ENCODE measurements at places on chromosomes 1 and 21. TPM values are rescaled to one million over a fixed set of nuclear protein-coding genes. Genes with fewer than 3 reads are reported as not detected.

The TMEM81 gene
- total RNA-seq, result 1.7 TPM

- H3K4me3 ChIP-seq, result no peak overlapping the region
- no peak for DNase-seq
- peaks cover 55% of the 10 kb centered on the region for H3K27me3 ChIP-seq
- peaks cover 9% of the 10 kb centered on the region for H3K4me1 ChIP-seq
Measured at GRCh38 chr1:227316456-227316855, 1.8 kb downstream of the CDC42BPA start.

DNA sequence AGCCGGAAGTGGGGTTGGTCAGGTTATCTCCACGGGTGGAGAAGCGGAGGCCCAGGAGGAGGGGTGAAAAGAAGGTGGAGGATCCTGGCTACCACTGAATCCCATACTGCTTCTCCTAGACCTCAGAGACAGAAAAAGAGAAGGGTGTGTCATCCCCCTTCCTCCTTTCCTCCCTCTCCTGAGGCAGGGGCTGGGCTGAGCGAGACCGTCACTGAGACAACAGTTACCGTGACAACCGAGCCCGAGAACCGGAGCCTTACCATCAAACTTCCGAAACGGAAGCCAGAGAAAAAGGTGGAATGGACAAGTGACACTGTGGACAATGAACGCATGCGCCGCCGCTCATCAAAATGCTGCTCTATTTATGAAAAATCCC is 42.1 kb upstream of the NBPF3 start:
- H3K27me3 ChIP-seq, result no peaks in the 10 kb centered on the region
- H3K27ac ChIP-seq, result no peak overlapping the region
- H3K36me3 ChIP-seq, result no peaks in the 10 kb centered on the region
- no peaks in the 10 kb centered on the region for H3K4me1 ChIP-seq

- no peaks in the 10 kb centered on the region for H3K4me1 ChIP-seq
- H3K4me3 ChIP-seq, result no peak overlapping the region
- no peaks in the 10 kb centered on the region for H3K27me3 ChIP-seq
- H3K27ac ChIP-seq, result no peak overlapping the region
Measured at GRCh38 chr1:236502579-236502971, 21.2 kb upstream of the LGALS8 start.

The CHD5 gene
- total RNA-seq, result 0.28 TPM

DNA sequence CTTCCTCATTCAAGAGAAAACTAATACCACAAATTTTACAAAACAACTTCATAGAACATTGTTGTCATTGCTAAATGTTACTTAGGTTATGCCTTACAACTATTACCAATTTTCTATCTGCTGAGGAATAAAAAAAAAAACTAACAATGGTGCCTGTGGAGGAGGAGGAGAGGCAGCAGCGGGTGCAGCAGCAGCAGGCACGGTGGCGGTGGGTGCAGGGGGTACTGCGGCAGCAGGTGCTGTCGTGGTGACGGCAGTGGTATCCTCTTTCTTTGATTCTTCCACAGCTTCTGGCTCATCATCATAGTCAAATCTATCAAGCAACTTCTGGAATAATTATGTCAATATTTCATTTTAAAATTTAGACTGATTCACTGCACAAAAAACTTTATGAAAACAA is 35.5 kb downstream of the SCAF4 start:
- peaks cover 66% of the 10 kb centered on the region for H3K36me3 ChIP-seq
- H3K27me3 ChIP-seq, result no peaks in the 10 kb centered on the region
- H3K4me3 ChIP-seq, result no peak overlapping the region
- H3K27ac ChIP-seq, result no peak overlapping the region
- H3K4me1 ChIP-seq, result no peaks in the 10 kb centered on the region

The SFN gene
- total RNA-seq, result 16.7 TPM

- H3K36me3 ChIP-seq, result no peaks in the 10 kb centered on the region
- no peak for DNase-seq
- peaks cover 12% of the 10 kb centered on the region for H3K4me1 ChIP-seq
- no peak overlapping the region for H3K27ac ChIP-seq
- no peak overlapping the region for H3K4me3 ChIP-seq
Measured at GRCh38 chr1:247386687-247387086, 29.3 kb upstream of the NLRP3 start.

DNA sequence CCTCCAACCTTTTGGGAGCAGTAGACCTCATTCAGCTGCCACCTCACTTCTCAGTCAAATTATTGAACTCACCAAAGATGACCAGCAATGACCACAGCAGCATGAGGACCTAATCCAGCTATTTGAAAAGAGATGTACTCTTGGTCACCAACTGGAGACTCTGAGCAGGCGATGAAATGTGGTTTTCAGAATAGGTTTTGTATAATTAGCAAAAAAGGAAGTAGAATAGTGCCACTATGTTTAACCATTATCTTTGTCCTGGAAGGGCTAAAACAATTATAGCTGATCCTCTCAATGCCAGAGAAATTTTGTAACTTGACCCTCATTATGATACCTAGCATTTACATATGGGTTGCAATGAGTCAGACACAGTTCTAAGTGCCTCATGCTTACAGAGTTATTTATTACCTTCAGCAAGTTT is at the start of gene FCRL2:
Gene FCRL2, minus strand, starts transcription at position 162 of the 421 bp plus-strand sequence. Its CDS starts 59 bp downstream, at position 103.
- no peak for DNase-seq
- H3K27me3 ChIP-seq, result no peaks in the 10 kb centered on the region
- peaks cover 3% of the 10 kb centered on the region for H3K4me1 ChIP-seq
- no peaks in the 10 kb centered on the region for H3K36me3 ChIP-seq
- no peak within 1 kb of the TSS for H3K4me3 ChIP-seq
- no peak within 1 kb of the TSS for H3K27ac ChIP-seq

DNA sequence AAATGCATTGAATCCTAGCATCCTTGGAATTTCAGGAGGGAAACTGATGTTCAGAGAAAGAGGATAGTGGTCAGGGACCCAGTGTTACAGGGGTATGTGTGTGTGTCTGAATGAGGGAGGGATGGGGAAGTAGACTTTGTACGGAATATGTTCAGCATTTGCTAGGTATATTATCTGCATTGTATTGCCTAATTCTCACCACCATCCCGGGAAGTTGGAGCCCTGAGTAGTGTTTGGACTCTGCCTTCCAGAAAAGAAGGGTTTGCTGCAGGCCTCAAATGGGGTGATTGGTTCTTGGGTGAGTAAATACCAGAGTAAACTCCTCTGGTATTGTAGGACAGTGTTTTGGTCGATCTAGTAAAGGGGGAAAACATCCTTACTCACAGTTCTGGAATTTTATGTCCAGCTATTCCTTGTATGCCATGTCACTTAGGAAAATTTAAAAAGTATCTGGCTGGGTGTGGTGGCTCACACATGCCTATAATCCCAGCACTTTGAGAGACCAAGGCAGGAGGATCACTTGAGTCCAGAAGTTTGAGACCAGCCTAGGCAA is 7.1 kb upstream of the ZNF496 start:
- H3K36me3 ChIP-seq, result peaks cover 18% of the 10 kb centered on the region
- H3K4me3 ChIP-seq, result no peak overlapping the region
- DNase-seq, result no peak
- no peak overlapping the region for H3K27ac ChIP-seq
- H3K4me1 ChIP-seq, result peaks cover 44% of the 10 kb centered on the region
- H3K27me3 ChIP-seq, result no peaks in the 10 kb centered on the region

- H3K27ac ChIP-seq, result no peak overlapping the region
- no peaks in the 10 kb centered on the region for H3K27me3 ChIP-seq
- H3K36me3 ChIP-seq, result no peaks in the 10 kb centered on the region
- DNase-seq, result no peak
- H3K4me3 ChIP-seq, result no peak overlapping the region
- no peaks in the 10 kb centered on the region for H3K4me1 ChIP-seq
Measured at GRCh38 chr1:68464891-68465290, 15.1 kb upstream of the RPE65 start.

GRCh38 chr1:3837200-3837599 is 19.8 kb downstream of the CEP104 start:
- no peak for DNase-seq
- H3K27ac ChIP-seq, result no peak overlapping the region
- peaks cover 31% of the 10 kb centered on the region for H3K36me3 ChIP-seq
- H3K27me3 ChIP-seq, result no peaks in the 10 kb centered on the region

DNA sequence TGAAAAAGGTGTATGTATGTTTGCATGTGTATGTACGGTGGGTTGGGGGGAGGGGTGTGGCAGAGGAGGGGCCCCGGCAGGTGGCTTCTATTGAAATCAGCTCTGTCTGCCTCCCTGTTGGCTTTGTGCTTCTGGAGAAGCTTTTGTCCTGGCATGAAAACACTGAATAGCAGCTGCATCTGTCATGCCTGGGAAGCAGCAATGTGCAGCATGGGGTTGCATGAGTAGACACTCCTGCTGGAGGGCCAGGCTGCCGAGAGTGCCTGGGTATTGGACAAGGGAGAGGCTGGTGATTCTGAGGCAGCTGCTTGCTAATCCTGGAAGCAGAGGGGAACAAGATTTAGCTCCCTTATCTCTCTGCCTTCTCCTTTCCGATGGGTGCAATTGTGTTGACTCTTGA is 20.5 kb downstream of the MAPKAPK2 start:
- no peak overlapping the region for H3K27ac ChIP-seq
- peaks cover 66% of the 10 kb centered on the region for H3K4me1 ChIP-seq
- peaks cover 5% of the 10 kb centered on the region for H3K36me3 ChIP-seq
- no peak for DNase-seq
- no peaks in the 10 kb centered on the region for H3K27me3 ChIP-seq

- no peak overlapping the region for H3K27ac ChIP-seq
- H3K4me3 ChIP-seq, result no peak overlapping the region
- H3K36me3 ChIP-seq, result no peaks in the 10 kb centered on the region
Measured at GRCh38 chr1:27118440-27118689, 36.6 kb downstream of the SLC9A1 start.

DNA sequence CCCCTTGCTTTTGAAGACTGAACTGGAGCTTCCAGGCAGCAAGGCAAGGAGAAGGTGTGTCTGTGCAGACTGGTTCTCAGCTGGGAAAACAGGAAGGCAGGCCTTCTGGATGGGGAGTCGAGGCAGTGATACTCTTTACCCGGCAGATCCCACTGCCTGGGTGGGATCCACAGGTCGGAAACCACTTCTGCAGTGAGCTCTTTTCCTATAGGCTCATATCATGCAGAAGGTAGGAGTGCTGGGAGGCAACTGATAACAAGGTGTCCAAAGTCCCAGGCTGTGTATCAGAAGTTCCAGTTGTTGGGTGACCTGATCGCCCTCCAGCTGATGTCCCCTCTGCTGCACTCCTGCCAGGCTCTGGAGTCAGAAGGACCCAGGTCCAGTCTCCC is 17.1 kb downstream of the ACOT11 start:
- no peaks in the 10 kb centered on the region for H3K27me3 ChIP-seq
- H3K4me1 ChIP-seq, result no peaks in the 10 kb centered on the region
- H3K27ac ChIP-seq, result no peak overlapping the region

- H3K4me1 ChIP-seq, result peaks cover 18% of the 10 kb centered on the region
- no peaks in the 10 kb centered on the region for H3K27me3 ChIP-seq
- no peaks in the 10 kb centered on the region for H3K36me3 ChIP-seq
- no peak for DNase-seq
- no peak overlapping the region for H3K4me3 ChIP-seq
Measured at GRCh38 chr1:175204330-175204729, 11.8 kb upstream of the KIAA0040 start.

DNA sequence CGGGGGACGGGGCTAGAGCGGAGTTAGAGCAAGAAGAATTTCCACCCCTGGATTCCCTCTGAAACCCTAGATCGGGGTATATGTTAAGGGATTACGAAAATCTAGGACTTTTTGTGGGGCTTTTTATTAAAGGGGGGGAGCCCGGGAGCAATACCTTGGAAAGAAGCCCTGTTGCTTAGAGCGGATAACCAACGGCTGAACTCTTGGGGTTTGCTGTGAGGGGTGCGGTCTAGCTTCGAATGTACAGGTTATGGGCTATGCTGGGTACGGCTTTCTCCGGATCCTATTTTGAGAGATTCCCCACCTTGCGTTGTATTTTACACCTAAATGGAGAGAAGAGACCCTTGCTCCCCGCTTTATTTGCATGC is 626 bp downstream of the DYRK3 start:
- H3K4me1 ChIP-seq, result peaks cover 16% of the 10 kb centered on the region
- no peak overlapping the region for H3K27ac ChIP-seq
- no peaks in the 10 kb centered on the region for H3K27me3 ChIP-seq
- peak overlapping the region; percentile 77 for H3K4me3 ChIP-seq

The CLCA1 gene
- 0.14 TPM for total RNA-seq

- H3K27me3 ChIP-seq, result no peaks in the 10 kb centered on the region
- no peaks in the 10 kb centered on the region for H3K36me3 ChIP-seq
- no peak for DNase-seq
- no peak overlapping the region for H3K27ac ChIP-seq
- no peak overlapping the region for H3K4me3 ChIP-seq
Measured at GRCh38 chr1:217539510-217539909, 91.4 kb downstream of the GPATCH2 start.

GRCh38 chr1:109887884-109888283 is 22.8 kb upstream of the CSF1 start:
- no peak overlapping the region for H3K4me3 ChIP-seq
- H3K27me3 ChIP-seq, result no peaks in the 10 kb centered on the region
- no peak for DNase-seq
- peaks cover 23% of the 10 kb centered on the region for H3K4me1 ChIP-seq

The BRDT gene
- under 0.01 TPM for total RNA-seq

The COL16A1 gene
- total RNA-seq, result 32.9 TPM

- H3K4me1 ChIP-seq, result no peaks in the 10 kb centered on the region
- no peak overlapping the region for H3K4me3 ChIP-seq
- no peaks in the 10 kb centered on the region for H3K36me3 ChIP-seq
- no peak overlapping the region for H3K27ac ChIP-seq
- no peaks in the 10 kb centered on the region for H3K27me3 ChIP-seq
- DNase-seq, result no peak
Measured at GRCh38 chr1:88104236-88104635, 579.8 kb upstream of the PKN2 start.

GRCh38 chr1:201080135-201080534 is 32.1 kb downstream of the CACNA1S start:
- H3K27ac ChIP-seq, result no peak overlapping the region
- H3K4me3 ChIP-seq, result no peak overlapping the region
- no peaks in the 10 kb centered on the region for H3K4me1 ChIP-seq
- peaks cover 6% of the 10 kb centered on the region for H3K27me3 ChIP-seq
- no peak for DNase-seq

DNA sequence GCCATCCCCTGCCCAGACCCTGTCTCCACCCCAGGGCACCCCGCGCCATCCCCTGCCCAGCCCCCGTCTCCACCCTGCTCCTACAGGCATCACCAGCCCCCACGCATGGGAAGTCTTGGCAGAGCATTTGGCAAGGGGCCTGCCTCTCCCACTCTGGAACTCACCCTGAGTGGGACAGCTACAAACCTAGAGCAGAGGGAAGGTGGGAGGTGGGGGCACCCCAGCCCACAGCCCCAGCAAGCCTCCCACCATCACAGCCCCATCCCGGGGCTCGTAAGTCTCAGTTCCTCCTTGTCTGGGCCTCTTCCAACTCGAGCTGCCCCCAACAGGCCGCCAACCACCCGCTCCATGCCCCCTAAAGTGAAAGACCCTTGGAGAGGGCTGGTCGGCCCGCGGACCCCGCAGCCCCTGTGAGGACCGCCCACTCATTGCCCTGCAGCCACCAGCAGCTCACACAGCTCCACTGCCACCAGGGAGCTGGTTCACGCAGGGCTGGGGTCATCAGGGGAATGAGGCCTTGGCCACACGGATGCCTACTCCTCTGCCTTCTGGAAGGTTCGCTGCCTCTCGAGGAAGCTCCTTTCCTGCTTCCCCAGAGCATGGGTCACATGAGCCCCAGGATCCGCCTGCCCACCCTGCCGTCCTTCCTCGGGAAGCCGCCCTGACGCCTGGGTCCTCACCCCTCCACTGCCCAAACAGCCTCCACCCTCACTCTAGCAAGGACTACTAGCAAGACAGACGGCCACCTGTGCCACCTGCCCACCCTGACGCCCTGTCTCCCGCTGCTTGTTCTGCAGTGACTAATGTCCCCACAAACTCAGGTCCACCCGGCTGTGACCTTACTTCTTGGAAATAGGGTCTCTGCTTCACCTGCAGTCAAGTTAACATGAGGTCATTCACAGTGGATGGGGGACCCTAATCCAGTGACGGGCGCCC is 14.4 kb downstream of the MEGF6 start:
- H3K4me3 ChIP-seq, result no peak overlapping the region
- H3K4me1 ChIP-seq, result peaks cover 17% of the 10 kb centered on the region
- H3K27ac ChIP-seq, result peak overlapping the region; percentile 8
- no peaks in the 10 kb centered on the region for H3K27me3 ChIP-seq
- no peaks in the 10 kb centered on the region for H3K36me3 ChIP-seq
- DNase-seq, result no peak

GRCh38 chr1:5389101-5389885 is 602.9 kb downstream of the NPHP4 start:
- no peaks in the 10 kb centered on the region for H3K27me3 ChIP-seq

Data from thymus (tissue), 14 donors.